ENCODE measurements at places on chromosomes 12 and 14. TPM values are rescaled to one million over a fixed set of nuclear protein-coding genes. Genes with fewer than 3 reads are reported as not detected.
A peak's percentile ranks its signal among the peaks of the same experiment; 100 is the strongest.

DNA sequence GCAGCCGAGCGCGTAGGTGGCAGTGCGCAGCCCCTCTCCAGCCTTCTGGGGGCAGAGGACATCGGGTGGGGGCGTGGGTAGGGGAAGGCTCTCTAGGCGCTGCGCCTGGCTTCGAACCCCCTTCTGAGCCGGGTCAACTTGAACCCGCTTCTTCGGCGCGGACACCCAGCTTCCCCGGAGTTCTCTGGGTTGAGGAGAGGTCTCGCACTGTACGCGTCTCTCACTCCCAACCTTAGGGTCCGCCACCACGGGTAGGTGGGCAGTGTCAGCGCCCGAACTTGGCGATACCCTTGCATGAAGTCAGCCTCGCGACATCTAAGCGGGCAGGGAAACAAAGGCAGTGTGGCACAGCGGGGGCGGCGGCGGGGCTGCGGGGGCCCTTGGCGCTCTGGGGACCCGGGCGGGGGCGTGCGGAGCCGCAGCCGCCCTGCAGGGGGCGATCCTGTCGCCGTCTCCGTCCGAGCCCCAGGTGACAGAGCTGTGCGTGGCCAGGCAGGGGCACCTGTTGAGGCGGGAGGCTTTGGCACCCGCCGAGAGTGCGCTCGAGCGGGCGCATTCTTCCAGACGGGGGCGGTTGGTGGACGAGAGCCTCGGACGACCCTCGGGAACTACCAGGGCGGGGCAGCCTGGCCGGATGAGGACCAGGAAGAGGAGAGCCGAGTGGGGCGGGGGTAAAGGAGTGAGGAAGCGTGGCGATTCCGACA, 1.1 kb downstream of the GALNT16 start:
- peak; percentile 37 for DNase-seq
- peaks cover 22% of the 10 kb centered on the region for H3K4me1 ChIP-seq
- H3K27me3 ChIP-seq, result no peaks in the 10 kb centered on the region
- H3K4me3 ChIP-seq, result no peak overlapping the region

The CPNE6 gene
- total RNA-seq, result not detected

The CERS5 gene
- total RNA-seq, result 33.1 TPM

The ASPG gene
- total RNA-seq, result 7.5 TPM

- no peak for DNase-seq
- no peaks in the 10 kb centered on the region for H3K27me3 ChIP-seq
- no peak overlapping the region for H3K27ac ChIP-seq
- H3K4me3 ChIP-seq, result no peak overlapping the region
Measured at GRCh38 chr14:94123296-94123695, 6.1 kb downstream of the IFI27L2 start.

DNA sequence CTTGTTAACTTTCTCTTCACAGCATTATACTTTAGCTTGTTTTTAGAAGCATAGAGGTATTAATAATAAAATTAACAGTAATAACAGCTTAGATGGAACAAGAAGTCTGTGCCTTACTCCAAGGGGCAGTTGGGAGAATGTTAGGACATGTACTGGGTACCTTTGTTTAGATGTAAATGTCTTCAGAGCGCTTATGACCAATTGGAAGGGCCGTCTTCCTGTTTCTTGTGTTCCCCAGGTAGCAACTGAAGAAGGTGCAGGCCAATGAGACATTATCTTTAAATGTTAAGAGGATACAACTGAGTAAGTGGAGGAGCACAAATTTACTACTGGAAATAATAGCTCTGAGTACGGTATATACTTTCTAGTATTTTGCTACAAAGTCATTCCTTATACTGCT, 180.9 kb upstream of the SYT1 start:
- no peak overlapping the region for H3K4me3 ChIP-seq
- no peak for DNase-seq
- H3K27me3 ChIP-seq, result no peaks in the 10 kb centered on the region

- no peak overlapping the region for H3K27ac ChIP-seq
- H3K27me3 ChIP-seq, result no peaks in the 10 kb centered on the region
- H3K4me1 ChIP-seq, result peaks cover 61% of the 10 kb centered on the region
Measured at GRCh38 chr14:105201925-105202513, 20.9 kb upstream of the NUDT14 start.

DNA sequence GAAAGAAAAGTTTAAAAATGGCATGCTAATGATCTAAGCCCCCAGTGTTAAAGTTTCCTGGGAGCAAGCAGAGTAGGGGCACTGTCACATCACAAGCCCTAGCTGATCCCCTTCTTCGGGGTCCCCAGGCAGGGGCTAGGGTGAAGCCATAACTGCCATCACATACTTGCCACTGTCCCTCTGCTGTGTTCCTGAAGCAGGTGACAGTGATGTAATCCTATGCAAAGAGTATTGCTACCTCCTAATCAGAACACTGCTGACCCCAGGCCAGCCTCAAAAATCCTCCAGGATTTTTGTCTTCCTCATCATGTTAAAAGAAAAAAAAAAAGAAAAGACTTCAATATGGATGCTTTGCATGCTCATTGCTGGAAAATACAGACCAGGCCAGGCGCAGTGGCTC, 1.2 kb upstream of the RFC5 start:
- H3K27ac ChIP-seq, result peak overlapping the region; percentile 6
- H3K4me1 ChIP-seq, result peaks cover 13% of the 10 kb centered on the region
- DNase-seq, result no peak
- peaks cover under 1% of the 10 kb centered on the region for H3K36me3 ChIP-seq
- H3K4me3 ChIP-seq, result no peak overlapping the region

DNA sequence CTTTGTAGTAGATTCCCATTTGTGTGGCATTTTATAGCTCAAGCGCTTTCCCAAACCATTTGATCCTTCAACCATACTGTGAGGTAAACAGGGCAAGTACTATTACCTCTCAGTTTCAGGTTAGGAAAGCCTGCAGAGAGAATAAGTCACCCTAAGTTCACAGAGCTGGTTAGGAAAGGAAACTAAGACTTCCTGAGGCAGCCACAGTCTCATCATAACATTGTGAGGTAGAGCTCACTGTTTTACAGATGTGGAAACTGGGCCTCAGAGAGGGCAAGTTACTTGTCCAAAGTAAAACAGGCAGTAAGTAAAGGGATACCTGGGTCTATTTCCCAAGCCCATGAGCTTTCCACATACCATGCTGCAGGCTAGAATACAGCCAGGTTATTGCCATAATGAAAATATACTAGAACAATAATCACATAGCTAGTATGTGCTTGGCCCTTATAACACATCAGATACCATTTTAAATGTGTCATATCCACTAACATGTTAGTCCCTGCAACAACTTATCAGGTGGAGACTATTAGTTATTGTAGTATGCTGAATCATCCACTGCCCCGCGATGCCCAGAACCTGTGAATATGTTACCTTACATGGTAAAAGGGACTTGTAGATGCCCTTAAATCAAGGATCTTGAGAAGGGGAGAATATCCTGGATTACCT, 150.9 kb upstream of the GRIP1 start:
- no peaks in the 10 kb centered on the region for H3K36me3 ChIP-seq
- no peak for DNase-seq
- no peaks in the 10 kb centered on the region for H3K27me3 ChIP-seq
- H3K4me1 ChIP-seq, result no peaks in the 10 kb centered on the region
- no peak overlapping the region for H3K27ac ChIP-seq
- H3K4me3 ChIP-seq, result no peak overlapping the region

DNA sequence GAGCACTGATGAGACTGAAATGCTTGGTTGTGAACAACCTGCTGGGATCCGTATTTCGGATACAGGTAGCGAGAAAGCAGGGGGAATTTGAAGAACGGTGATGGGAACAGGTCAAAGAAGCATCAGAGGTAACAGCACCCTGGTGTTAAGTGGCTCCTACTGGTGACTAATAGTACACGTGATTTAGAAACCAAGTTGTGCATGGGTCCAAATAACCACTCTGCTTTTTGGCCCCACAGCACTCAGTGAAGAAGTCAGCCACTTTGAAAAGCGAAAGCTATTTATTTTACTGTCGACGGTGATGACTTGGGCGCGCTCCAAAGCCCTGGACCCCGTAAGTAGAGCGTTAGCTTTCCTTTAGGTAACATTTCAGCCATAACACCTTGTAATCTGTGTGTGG, 16.7 kb downstream of the AK7 start:
- H3K4me3 ChIP-seq, result no peak overlapping the region
- H3K36me3 ChIP-seq, result no peaks in the 10 kb centered on the region
- H3K4me1 ChIP-seq, result no peaks in the 10 kb centered on the region
- no peak overlapping the region for H3K27ac ChIP-seq

DNA sequence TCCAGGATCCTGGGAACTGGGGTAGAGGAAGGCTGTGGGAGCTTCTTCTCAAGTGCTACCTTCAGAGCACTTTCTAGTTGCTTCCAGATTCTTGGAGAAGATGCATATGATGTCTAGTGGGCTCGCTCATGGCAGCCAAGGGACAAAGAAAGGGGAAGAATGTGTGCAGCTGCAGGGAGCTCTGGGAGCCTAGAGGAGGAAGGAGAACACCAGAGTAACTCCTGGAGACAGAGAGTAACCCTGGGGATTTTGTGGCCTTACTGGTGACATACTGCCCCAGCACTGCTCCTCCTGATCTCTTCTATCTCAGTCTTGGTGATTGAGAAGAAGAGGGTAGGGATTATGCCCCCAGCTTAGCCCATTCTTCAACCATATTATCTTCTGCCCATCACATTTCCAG, 10.3 kb upstream of the SP7 start:
- H3K4me3 ChIP-seq, result no peak overlapping the region
- no peak for DNase-seq
- no peaks in the 10 kb centered on the region for H3K27me3 ChIP-seq
- H3K27ac ChIP-seq, result no peak overlapping the region
- no peaks in the 10 kb centered on the region for H3K36me3 ChIP-seq

The DHH gene
- 0.94 TPM for total RNA-seq

- H3K27me3 ChIP-seq, result no peaks in the 10 kb centered on the region
- H3K27ac ChIP-seq, result no peak overlapping the region
- H3K36me3 ChIP-seq, result no peaks in the 10 kb centered on the region
- no peak for DNase-seq
- no peak overlapping the region for H3K4me3 ChIP-seq
Measured at GRCh38 chr12:29211696-29212095, 62.6 kb downstream of the FAR2 start.

The TRHDE gene
- 0.33 TPM for total RNA-seq

The CIROP gene
- total RNA-seq, result not detected

DNA sequence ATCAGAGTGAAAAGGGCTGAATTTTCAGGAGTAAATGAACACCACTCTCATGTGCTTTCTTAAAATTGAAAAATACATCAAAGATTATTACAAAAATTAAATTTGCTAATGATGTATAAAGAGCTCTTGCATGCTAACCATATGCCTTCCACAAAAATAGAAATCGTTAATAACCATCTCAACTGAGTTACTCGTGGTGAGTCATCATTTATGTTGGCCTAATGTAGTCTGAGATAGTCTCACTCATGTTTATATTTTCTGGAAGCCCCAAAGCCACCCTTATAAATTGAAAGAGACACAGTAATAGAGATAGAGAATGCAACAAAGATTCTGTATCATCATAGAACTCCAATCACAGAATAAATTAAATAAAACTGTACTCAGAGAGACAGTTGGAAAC, 131.2 kb downstream of the KCNH5 start:
- no peak for DNase-seq
- no peak overlapping the region for H3K4me3 ChIP-seq
- H3K27me3 ChIP-seq, result no peaks in the 10 kb centered on the region
- H3K36me3 ChIP-seq, result no peaks in the 10 kb centered on the region
- no peaks in the 10 kb centered on the region for H3K4me1 ChIP-seq

GRCh38 chr12:128322341-128322740, 55.4 kb downstream of the TMEM132C start:
- H3K27me3 ChIP-seq, result no peaks in the 10 kb centered on the region
- DNase-seq, result no peak

DNA sequence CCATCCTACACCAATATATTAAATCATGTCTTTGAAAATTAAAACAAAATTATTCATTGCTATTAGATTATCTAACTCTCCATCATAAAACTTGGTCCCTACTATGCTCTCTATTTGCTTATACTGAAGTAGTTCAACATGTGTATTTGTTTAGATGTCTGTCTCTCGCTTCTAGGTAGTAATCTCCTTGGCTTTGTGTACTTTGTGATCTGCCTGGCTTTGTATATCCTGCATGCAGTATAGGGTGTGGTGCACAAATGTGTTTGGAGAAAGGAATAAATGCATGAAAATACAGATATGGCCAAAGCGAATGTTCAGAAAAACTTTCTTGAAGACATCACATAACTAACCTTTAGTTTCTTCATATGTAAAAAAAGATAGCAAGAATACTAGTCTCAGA, 246.6 kb upstream of the LRFN5 start:
- no peaks in the 10 kb centered on the region for H3K27me3 ChIP-seq
- no peaks in the 10 kb centered on the region for H3K36me3 ChIP-seq
- no peak overlapping the region for H3K27ac ChIP-seq
- no peak overlapping the region for H3K4me3 ChIP-seq

DNA sequence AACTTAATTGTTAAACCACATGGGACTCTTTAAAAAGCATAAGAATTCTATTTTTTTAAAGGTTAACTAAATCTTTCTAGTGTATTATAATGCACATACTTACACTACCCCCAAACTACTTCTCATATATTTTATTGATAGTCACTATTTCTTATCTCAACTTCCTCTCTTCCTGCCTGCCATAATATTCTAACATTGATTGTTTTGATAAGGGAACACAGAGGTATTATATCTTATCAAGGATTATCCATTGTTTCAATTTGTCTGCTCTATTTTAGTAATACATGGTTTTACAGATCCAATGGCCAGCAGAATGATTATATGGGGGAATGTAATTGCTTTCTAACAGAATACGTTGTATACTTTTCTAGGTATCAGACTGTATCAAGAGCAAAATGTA, 98.9 kb downstream of the EPS8 start:
- H3K36me3 ChIP-seq, result no peaks in the 10 kb centered on the region
- peaks cover 14% of the 10 kb centered on the region for H3K4me1 ChIP-seq
- no peak for DNase-seq
- H3K27me3 ChIP-seq, result no peaks in the 10 kb centered on the region

Data from thyroid gland (tissue), 4 donors.